ENCODE measurements at places on chromosomes 3 and 15.

- no peak for DNase-seq
These were observed 802.6 kb upstream of the ALCAM start for GRCh38 chr3:104564045-104564643.

DNA sequence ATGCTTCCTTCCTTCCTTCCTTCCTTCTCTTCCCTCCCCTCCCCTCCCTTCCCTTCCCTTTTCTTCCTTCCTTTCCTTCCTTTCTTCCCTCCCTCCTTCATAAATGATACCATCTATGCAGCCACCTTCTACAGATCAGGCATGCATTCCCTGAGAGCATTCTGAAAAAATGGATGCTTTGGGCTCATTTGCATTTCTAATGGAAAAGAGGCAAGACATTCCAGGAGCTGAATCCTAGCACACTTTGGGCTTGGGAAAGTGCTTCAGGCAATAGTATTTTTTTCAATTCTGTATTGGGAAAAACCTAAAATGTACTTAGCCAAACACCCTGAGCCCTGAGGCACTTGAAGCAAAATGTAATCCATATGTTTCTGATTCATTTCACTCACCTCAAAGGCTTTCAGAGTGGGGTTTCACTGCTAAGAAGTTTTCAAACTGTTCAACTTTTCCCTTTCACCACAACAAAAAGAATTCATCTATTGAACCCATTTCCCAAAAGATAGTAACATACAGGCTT is 220.1 kb upstream of the RORA start:
- DNase-seq: no peak

- no peak for DNase-seq
These were observed 193.3 kb upstream of the CTDSPL start for GRCh38 chr3:37668431-37668817.

DNA sequence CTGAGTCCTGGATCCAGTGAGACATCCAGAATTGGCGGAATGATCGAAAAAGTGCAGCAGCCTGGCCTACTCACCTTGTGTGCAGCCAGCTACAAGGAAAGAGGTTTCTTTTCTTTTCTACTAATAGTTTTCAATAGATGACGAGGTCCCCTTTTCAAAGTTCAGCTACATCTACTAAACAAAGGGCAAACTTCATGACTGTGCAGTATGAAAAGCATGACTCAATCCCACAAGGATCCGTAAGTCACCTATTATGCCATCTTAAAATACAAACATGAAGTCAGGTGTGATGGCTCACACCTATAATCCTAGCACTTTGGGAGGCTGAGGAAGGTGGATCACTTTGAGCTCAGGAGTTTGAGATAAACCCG is 16.7 kb downstream of the MIX23 start:
- no peak for DNase-seq

GRCh38 chr3:74501007-74501406 is 113.5 kb downstream of the CNTN3 start:
- no peak for DNase-seq

DNA sequence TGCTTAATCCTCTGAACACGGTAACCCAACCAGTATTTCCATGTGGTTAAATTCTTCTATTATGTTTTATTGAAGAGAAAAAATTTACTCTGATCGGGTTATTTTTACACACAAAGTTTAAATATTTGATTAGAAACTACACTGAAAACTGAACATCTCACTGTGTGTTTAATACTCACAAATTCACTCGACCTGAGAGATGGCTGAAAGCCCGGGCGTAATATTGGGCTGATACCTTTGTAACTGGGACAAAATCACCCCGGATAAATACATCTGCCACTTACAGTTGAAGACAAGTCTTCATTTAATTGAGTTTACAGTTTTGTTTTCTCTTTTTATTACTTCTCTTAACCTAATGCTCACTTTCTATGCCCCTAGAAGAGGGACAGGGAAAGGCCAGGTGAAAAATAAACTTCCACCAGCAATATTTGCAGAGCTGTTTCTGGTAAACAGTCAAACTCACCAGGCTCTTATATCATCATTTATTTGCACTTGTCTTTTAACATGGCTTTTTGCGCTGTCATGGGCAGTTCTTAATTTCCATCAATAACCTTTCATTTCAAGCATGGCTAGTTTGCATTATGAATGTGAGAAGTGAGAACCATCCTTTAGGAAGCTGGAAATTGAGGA is 145.6 kb upstream of the TMCO5A start:
- no peak for DNase-seq

- DNase-seq: no peak
These were observed 63.3 kb downstream of the ABTB1 start for GRCh38 chr3:127735767-127736693.

DNA sequence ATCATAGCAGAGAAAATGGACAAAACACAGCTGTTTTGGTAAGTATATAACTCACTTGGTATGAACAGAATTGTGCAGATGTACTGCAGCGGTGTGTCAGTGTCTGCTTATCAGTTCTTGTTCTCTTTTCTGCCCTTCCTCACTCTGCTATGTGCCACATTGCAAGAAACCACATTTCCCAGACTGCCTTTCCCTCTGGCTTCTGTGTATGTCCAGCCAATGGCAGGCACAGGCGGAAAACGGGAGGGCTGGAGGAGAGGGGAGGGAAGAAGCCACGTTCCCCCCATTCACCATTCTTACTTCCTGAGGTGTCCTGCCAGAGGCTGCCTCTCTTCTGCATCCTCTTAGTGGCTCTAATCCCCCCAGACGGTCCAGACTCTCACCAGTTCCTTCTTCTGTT is 15.4 kb downstream of the HHLA2 start:
- no peak for DNase-seq

DNA sequence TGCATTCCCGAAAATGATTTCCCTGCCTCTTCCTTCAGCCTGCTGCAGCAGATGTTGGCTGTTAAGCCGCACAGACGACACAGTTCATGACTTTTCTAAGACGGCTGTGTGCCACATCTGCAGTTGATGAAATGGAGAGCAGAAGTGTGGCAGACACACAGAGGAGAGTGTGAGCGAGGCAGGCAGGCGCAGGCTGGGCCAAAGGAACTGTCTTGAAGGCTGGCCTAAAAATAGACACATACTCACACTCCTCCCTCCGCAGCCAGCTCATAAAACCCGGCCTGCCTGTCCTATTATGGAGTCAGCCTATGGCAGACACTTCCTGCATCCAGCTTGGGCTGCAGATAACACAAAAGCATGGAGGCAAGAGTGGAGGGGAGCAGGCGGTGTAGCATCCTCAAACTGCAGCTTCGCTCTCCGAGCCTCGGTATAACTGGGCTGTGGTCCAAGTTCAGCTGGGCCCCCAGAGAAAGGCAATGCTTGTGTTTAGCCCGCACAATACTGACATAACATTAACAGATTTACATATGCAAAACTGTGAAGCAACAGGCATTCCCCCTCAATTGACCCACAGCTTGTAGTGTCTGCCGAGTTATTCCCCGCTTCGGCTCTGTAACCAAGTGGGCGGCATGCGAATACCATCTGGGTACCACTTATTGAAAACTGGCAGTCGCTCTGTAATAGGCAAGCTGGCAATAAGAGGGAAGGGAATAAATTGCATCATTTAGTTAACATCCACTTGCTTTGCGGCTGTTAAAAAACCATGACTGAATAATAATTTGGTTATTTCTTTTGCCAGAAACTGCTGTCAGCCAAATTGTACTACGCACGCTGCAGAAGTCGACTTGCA is 40.8 kb downstream of the FOXP1 start:
- peak; percentile 91 for DNase-seq

- DNase-seq: no peak
These were observed 22.9 kb upstream of the TPM1 start for GRCh38 chr15:63019511-63020109.

- DNase-seq: no peak
These were observed 51.9 kb downstream of the ZBTB20 start for GRCh38 chr3:115095236-115095635.

GRCh38 chr3:143120716-143121240 is 1.2 kb downstream of the CHST2 start:
- no peak for DNase-seq

GRCh38 chr15:90101130-90101968 is 919 bp downstream of the IDH2 start:
- DNase-seq: no peak

DNA sequence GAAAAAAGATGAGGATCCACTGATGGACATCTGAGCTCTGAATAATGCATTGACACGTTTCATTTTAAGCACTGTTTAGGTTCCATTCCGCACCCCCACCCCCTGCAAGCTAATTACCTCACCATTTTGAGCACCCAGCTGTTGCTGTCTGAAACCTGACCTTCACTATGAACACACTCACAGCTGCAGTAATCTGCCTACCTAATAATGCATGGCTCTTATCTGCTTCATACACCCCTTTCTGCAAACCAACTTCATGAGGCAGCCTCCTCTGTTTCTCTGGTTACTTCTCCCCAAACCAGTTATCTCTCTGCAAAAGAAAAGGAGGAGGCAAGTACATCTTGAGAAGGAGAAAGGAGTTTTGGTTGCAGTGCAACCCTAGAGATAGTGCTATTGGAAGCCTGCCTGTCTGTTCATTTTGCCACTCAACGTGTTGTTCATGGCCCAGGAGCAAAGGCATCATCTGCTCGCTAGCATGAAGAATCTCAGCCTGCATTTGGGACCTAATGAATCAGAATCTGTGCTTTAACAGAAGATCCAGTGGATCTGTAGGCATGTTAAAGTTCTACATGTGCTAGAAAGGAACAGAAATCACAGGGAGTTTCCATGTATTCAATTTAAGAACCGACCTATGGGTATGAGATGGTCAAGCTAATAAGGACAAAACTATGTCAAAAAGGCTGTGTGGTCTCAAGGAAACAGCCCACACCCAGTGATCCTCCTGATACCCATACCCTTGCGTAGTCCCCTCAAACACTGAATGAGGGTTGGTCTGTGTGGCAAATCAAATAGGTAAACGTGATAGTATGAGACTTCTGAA is 87.2 kb downstream of the MB21D2 start:
- no peak for DNase-seq

DNA sequence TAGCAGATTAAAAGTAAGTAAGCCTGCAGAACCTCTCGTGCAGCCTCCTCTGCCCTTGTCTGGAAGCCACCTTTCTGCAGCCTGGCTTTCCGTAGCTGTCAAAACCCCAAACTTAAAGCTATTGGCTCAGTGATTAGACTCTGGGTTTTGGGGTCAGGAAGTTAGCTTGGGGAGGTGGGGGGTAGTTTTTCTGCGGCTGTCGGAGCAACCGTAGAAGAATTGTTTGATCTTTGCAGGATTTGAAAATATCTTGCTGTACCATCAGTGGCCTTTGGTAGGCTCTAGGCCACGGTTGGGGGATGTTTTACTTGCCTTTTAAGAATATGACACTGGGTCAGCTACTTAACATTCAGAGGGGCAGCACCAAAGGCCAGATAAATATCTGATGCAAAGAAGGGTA is 88.4 kb upstream of the RASGRP1 start:
- DNase-seq: no peak

Data from vagina (tissue), 2 donors.